ENCODE measurements at places on chromosomes 16 and 17.

GRCh38 chr17:7886227-7887037 is 2.2 kb upstream of the CHD3 start:
- DNase-seq: no peak

- DNase-seq: no peak
Measured at GRCh38 chr16:30838876-30839471, 52.0 kb upstream of the ZNF629 start.

- no peak for DNase-seq
Measured at GRCh38 chr16:88077328-88078108, 126.3 kb downstream of the BANP start.

DNA sequence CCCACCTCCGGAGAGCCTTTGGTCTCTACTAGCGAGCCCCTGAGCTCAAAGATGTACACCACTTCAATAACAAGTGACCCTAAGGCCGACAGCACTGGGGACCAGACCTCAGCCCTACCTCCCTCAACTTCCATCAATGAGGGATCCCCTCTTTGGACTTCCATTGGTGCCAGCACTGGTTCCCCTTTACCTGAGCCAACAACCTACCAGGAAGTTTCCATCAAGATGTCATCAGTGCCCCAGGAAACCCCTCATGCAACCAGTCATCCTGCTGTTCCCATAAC is 702 bp downstream of the SPN start:
- no peak for DNase-seq

GRCh38 chr16:89574681-89575246 is 794 bp upstream of the CPNE7 start:
- DNase-seq: no peak

DNA sequence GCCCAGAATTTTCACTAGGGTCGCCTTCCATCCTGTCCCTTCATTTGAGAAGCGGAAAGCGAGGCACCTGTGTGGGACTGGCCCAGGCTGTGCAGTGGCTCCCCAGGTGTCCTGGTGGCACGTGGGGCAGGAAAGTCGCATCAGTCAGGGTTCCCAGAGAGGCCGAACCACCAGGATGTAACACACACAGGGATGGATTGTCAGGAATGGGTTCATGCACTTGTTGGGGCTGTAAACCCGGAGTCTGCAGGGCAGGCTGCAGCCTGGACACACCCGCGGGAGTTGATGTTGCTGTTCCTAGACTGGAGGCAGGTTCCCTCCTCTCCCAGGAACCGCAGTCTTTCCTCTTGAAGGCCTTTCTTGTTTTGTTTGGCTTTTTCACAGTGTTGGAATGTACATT is 30.7 kb upstream of the RPTOR start:
- no peak for DNase-seq

GRCh38 chr16:5478036-5478435 is 380.4 kb upstream of the EEF2KMT start:
- no peak for DNase-seq

- DNase-seq: no peak
Measured at GRCh38 chr16:9136596-9136995, 45.2 kb downstream of the HAPSTR1 start.

DNA sequence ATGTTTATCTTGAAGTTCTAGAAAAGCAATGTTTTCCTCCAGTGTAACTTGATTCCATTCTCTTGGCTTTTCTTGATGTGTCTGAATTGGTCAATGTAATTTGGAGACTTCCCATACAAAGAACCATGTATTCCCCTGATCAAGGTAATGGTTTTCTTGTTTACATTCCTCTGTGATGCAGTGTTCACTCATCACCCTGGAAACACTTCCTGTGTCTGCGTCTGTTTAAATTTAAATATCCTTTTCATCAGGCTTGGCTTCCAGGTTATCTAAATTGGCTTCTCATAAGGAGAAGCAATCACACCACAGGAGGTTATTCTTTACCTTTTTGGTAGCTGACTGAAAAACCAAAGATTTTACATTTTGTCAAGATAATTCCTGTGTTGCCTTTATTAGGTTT is 237.3 kb upstream of the WSCD1 start:
- peak; percentile 29 for DNase-seq

- DNase-seq: no peak
Measured at GRCh38 chr17:62657690-62658089, 30.2 kb downstream of the MRC2 start.

DNA sequence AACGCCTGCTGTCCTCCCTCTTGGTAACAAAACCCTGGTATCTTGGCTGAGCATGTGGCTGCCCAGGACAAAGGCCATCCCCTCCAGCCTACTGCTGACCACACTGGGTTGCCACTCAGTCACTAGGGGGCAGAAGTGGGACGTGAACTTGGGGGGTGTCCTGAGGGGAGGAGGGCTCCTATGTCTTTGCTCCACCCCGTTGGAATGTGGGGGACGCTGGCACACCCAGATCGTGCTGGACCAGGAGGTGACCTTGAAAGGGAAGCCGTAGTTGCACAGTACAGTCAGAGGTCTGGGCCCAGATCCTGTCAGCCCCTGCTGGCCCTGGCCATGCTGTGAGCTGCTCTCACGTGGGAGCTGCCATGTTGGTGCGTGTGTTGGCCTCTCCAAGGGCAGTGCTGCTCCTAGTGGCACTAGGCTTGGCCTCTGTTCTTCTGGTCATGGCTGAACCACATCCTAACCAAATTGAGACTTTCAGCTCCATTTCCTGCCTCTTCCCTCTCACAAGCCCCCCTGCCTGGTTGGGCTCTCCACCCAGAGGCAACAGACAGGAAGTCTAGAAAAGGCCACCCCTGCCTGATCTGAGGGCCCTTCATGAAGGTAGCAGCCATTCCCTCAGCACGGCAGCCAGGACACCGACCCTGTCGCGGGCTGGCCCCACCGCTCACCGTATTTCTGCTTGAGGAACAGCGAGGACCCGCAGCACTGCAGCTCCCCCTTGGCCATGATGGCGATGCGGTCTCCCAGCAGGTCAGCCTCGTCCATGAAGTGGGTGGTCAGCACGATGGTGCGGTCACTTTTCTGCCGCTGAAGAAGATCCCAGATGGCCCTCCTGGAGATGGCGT is 29.0 kb upstream of the RNPS1 start:
- no peak for DNase-seq

GRCh38 chr17:74123866-74124444 is 79.5 kb upstream of the RPL38 start:
- DNase-seq: no peak

DNA sequence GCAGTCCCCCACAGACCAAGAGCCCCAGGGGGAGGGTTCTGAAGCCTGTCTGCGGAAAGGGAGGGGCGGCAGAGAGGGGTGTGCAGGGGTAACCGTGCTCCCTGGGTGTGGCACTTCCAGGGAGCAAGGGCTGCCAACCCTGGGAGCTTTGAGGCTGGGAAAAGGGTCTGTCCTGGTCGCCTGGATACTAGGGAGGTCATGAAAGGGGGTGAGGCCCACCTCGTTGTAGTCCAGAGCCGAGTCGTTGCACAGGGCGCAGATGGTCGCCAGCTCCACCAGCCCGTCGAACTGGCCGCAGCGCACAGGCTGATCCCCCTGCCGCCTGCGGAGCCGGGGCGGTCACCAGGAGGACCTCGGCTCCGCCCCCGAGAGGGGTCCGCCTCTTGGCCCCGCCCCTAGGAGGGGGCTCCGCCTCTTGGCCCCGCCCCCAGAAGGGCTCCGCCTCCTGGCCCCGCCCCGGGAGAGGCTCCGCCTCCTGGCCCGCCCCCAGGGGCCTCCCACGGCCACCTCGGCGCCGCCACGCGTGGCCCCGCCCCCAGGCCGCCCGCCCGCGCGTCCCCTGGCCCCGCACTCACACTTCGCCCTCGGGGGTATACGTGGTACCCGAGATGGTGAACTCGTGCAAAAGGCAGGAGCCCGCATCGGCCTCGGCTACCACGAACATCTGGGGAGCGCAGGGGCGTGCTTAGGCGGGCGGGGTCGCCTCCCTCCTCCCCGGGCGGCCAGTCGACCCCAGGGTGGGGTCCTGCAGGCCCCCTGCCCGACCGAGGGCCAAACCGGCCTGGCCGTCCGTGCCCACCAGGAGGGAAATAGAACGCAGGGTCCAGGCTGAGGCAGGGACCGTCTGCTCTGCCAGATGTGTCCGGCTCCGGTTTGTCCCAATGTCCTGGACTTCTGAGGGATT is 19.5 kb downstream of the ATP2A3 start:
- DNase-seq: peak; percentile 44

GRCh38 chr17:35801583-35802224 is 6.3 kb upstream of the MMP28 start:
- no peak for DNase-seq

DNA sequence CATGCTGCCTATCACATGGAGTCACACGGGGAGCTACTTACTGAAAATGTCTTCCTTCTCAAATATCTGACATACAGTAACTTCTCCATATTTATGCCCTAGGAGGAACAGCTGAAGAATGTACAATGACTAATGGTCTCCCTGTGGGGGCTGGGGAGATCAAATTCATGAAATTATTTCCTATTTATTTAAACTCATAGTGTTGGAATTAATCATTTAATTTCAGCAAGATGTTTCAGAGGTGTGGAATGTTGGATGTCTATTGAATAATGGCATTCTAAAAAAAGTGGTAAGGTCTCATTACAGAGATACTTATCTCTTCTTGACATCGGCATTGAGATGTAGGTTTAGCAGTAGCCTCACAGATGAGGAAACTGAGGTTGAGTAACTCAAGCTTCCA is 214.3 kb upstream of the CDH11 start:
- peak; percentile 22 for DNase-seq

GRCh38 chr17:81991684-81992305 is 14.4 kb downstream of the ASPSCR1 start:
- no peak for DNase-seq

GRCh38 chr17:62998665-62999393 is 32.8 kb downstream of the TANC2 start:
- no peak for DNase-seq

- no peak for DNase-seq
Measured at GRCh38 chr16:21654881-21655280, 2.5 kb upstream of the IGSF6 start.

DNA sequence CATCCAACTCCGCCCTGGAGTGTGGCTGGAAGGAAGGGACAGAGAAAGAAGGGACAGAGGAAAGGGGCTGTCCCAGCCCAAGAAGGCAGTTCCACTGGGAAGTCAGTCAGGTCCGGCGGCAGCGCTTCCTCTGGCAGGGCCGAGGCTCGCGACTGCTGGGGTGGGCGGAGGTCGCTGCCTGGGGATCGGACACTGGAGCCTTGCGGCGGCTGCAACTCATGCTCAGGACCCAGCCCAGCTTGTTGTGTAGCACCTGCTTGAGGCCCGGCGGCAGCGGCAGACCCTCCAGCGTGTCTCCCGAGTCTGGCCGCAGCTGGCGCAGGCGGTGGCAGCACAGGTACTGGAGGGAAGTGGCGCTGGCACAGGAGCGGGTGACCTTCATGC is 4.0 kb upstream of the MRPS34 start:
- DNase-seq: no peak

DNA sequence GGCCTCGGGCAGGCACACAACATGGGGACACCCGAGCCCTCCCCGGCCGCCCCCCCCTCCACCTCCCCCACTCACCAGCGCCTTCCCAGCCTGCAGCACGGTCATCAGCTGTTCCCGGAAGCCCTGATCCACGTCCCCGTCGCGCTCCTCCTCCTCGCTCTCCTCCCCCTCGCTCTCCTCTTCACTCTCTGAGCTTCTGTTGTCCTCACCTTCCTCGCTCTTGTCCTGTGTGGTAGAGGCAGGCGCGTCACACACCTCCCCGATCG is 10.3 kb downstream of the MYBBP1A start:
- DNase-seq: no peak

- DNase-seq: peak; percentile 35
Measured at GRCh38 chr17:66737524-66737923, 97.4 kb upstream of the CACNG5 start.

- DNase-seq: no peak
Measured at GRCh38 chr17:83085103-83085502, 5.7 kb downstream of the METRNL start.

DNA sequence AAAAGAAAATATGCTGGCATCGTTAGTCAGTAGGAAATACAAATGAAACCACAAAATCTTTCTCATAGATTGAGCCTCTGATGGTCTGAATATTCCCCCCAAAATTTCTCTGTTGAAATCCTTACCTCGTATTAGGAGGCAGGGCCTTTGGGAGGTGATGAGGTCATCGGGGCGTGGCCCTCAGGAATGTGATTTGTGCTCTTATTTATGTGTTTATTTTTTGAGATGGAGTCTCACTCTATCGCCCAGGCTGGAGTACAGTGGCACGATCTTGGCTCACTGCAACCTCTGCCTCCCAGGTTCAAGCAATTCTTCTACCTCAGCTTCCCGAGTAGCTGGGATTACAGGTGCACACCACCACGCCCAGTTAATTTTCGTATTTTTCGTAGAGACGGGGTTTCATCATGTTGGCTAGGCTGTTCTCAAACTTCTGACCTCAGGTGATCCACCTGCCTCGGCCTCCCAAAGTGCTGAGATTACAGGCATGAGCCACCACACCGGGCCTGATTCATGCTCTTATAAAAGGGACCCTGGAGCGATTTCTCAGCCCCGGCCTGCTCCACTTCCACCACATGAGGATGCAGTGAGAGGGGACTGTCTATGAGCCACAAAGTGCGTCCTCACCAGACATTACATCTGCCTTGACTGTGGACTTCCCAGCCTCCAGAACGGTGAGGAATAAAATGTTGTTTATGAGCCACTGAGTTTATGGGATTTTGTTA is 53.1 kb downstream of the DNAH17 start:
- no peak for DNase-seq

DNA sequence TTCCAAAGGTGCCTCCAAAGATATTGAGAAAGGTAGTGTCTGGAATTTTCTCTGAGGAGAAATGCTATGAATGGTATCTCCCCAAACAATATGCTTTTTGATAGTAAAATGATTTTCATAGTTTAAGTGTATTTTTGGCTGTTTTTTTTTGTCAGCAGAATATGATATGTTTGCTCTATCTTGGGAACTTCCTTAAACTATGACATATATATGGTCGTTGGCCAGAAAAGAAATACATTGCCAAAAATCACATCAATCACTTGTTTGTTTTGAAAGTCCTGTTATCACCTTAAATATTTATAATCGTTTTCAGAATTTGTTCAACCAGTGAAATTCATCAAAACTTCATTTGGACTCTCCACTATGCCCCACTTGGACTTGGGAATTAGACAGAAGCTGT is 816.9 kb downstream of the CDH11 start:
- no peak for DNase-seq

DNA sequence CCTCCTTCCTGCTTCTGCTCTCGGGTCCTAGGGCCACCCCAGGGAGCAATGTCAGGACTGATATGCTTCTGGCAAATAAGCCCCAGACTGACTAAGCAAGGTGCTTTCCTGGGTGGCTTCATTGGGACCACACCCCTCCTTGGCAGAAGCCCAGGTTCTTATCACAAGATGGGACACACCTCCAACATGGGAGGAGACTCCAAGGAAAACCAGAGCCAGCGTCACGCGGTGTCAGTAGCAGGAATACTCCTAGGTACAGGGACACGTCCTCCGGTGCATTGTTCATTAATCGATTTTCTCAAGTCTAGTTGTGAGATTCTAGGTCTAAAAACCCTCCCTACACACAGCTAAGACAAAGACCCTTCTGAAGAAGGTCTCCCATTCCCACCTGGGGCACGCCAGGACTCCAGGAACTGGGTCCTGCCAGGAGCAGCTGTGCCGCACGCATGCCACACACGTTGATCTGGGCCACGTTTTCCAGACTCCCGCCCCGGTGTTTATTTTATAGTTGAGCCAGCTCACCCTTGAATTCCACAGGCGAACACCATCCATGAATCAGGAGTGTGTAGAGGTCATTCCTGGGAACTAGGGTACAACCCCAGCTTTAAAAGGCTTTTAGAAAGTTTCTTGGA is 30.8 kb downstream of the FA2H start:
- DNase-seq: no peak

- DNase-seq: no peak
Measured at GRCh38 chr17:50198026-50198669, 3.3 kb downstream of the COL1A1 start.
